T-helper 17 cell (primary cell): ENCODE measurements at places on chromosomes 2 and 18.

DNA sequence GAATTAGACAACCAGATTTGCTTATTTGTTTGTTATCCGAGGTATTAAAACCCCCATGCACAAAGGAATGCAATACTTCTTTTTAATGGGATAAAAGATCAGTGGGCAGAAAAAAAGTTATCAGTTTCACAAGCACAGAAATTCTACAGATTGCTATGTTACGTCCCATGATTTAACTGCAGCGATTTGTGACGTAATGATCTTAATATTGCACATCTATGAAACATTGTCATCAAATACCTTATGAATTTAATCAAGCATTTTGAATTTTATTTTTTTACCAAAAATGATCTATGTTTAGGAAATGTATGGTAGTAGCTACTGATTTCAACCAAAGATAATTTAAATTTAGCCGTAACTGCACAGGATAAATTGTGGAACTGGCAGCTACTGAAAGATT is 138.9 kb downstream of the FHOD3 start:
- no peak for DNase-seq

GRCh38 chr2:1970341-1970740 is 226.0 kb upstream of the PXDN start:
- DNase-seq, result no peak

DNA sequence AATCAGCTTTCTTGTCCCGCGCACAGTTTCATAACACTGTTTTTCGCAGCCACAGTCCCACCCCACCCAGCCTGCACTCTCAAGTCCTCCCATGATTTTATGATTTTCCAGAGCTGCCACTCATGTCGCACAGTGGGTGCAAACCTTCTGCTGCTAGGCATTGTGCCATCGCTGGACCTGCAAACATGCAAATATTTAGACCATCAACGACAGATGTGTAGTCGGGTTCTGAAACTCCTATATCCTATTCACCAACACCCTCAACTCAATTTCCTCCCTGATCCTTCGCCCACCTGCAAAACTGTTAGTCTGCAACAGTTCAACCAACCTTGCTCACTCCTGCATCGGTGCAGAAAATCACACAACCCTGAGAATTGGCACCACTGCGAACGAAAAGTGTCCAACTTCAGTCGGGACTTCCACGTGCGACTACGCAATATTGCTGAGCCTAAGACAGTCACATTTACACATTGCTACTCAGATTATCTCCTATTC is 871 bp upstream of the ALS2 start:
- DNase-seq, result no peak

- no peak for DNase-seq
Observed at GRCh38 chr2:72222829-72223564, 75.3 kb upstream of the CYP26B1 start.

GRCh38 chr2:240384711-240385450 is 50.6 kb upstream of the GPC1 start:
- no peak for DNase-seq

- DNase-seq, result no peak
Observed at GRCh38 chr2:181036848-181037603, 56.6 kb downstream of the UBE2E3 start.

DNA sequence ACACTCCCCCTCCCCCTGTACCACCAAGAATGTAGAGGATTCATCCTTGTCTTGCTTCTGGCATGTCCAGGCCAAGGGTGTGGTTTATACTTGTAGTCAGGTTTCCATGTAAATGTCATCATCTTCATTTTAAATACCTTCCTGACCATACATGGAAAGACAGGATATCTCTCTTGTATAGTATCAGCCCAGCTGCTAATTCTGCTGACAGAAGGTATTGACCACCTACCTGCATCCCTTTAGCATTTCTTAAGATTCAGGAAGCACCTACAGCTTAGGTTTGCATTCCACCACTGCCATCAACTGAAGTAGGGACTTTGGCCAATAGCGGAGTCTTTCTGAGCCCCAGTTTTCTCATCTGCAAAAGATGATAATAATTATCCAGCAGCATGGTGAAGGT is 22.9 kb upstream of the FSHR start:
- DNase-seq, result no peak

- DNase-seq, result no peak
Observed at GRCh38 chr2:128734521-128735295, 416.0 kb upstream of the HS6ST1 start.

GRCh38 chr2:85435981-85436835 is 17.7 kb downstream of the SH2D6 start:
- no peak for DNase-seq

DNA sequence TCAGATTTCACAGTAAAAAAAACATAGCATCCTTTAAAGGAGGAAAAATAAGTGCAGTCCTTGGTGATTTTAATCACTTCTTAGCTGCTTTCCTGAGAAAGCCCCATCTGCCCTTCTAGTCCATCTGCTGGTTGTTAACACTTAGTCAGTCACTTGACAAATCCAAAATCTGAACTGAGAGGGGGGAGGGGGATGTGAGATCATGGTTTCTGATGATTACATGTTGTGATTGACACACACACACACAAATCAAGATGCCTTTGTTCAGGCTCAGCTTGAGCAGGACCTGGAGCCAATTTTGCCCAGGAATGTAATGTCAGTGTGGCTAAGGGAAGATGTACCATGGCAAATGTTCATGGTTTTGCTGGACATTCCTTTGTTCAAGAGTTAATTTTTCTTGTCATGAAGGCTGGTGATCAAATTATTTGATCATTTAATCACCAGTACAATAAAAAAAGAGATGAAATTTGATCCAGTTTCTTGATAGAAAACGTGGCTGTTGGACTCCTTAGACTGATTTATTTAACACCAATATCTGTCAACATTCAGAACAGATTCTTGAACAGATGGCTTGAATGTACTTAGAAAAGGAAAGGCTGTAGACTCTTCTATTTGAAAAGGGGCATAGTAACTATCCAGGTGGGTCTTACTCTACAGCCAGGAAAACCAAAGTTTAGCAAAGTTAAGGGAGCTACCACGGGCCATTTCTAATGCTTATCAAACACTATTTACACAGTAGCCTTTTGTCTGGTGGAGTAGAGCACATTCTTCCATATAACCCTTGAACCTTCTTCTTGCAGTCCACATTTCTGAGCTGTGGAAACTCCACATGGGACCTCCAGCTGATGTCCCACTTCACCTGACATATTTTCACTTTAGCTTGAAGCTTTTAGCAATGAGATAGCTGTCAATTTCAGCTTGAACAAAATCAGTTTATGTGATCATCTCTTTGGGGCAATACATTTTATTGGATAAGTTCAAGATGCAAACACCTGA is 408.7 kb downstream of the PIK3C3 start:
- no peak for DNase-seq

GRCh38 chr2:224816816-224817215 is 100.7 kb upstream of the CCDC195 start:
- DNase-seq, result no peak

DNA sequence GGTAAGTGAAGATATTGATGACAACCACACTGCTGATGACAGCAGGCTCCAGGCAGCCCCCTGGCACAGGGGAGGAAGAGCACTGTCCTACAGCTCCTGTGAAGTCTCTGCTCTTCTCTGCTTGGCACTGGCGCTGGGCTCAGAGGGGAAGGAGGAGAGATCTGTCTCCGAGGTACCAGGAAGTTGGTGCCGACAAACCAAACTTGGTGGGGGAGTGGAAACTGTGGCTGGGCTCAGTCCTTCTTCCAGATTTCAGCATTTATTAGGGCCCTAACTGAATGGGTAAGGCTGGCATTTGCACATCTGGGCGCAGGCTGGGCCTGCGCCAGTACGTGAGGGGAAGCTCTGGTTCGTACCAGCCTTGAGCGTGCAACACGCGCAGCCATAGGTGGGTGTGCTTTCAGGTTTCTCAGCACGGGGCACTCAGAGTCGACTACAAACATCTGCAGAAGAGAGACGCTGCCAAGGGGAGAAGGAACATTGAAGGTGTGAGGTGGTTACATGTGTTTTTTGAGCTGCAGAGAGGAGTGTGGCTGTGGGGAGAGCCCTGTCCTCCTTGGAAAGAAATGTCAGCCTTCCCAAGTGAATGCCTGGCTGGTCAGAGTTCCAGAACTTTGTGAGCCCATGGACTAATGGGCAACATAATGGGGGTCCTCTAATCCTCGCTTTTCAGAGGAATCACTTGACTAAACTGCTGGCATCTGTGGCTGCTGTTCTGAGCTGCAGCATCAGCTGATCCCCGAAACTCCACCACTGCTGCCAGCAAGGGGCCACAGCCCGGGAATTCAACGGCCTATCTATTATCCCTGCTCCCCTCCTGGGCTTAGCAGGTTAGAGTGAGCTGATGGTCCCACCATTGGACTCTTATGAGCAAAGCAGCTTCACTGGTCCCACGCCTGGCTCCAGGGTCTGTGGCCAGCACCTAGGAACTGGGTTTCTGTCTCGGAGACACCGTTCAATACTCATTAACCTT is 55.2 kb upstream of the SEMA4C start:
- DNase-seq, result no peak

- DNase-seq, result no peak
Observed at GRCh38 chr2:46306988-46307655, 9.9 kb downstream of the EPAS1 start.

DNA sequence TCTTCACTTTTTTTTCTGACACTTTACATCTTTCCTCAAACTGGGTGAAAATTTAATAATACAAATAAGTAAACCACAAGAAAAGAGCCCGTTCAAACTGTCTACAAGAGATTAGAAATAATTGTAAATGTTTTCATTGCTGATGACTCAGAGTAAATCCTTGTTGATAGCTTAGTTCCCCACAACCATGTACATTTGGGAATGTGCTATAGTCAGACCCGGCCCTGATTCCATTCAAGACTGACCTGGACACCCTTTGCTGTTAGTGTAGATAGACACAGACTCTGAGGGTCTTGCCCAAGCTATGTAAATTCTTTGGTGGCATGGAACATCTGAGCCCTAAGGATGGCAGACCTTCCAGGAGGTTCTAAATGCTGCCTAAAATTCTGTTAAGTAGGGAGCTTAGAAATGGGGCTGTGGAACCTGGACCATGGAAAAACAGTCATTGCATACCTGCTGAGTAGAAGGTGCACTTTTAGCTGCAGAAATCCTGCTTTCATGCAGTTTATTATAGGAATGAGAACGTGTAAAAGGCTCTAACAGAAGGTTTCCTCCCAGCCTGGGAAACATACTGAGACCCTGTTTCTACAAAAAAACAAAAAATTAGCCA is 3.7 kb downstream of the MALT1 start:
- DNase-seq, result no peak

DNA sequence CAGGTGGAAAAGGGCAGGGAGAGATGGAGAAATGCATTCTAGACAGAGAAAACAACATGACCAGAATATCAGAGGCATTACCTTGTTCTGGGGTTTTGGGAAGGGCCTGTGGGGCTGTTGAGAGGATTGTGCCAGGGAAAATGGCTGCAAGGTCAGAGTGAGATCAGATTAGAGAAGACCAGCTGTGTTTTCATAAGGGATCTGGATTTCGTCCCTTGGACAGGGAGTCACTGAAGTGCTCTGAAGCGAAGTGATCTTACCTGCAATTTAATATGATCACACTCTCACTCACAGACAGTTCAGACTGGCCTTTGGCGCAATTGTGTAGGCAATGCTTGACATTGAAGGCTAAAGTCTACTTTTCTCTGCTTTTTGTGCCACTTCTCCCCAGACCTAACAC is 20.3 kb upstream of the REG3G start:
- DNase-seq, result no peak

- DNase-seq, result no peak
Observed at GRCh38 chr2:86510436-86510933, 52.8 kb downstream of the CHMP3 start.

- no peak for DNase-seq
Observed at GRCh38 chr2:111134055-111134454, 13.3 kb downstream of the BCL2L11 start.

- no peak for DNase-seq
Observed at GRCh38 chr2:64012115-64012514, 7.1 kb downstream of the VPS54 start.

- no peak for DNase-seq
Observed at GRCh38 chr2:64655873-64656272, 2.2 kb upstream of the SERTAD2 start.

DNA sequence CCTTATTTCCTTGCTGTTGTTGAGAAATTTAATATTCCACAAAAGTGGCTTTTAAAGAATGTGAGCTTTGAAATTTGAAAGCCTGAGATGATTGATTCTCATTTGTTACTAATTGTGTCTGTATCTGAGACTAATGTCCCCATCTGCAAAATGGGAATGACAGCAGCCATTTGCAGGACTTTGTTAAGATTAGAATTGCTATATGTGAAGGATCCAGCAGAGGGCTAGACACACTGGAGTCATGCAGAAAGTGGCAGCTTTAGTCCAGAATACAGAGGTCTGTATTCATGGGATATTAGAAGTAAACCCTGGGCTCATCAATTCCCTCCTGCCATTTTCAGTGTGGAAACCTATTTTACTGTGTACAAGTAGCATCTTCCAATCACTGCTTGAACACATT is 296.5 kb upstream of the GYPC start:
- no peak for DNase-seq

DNA sequence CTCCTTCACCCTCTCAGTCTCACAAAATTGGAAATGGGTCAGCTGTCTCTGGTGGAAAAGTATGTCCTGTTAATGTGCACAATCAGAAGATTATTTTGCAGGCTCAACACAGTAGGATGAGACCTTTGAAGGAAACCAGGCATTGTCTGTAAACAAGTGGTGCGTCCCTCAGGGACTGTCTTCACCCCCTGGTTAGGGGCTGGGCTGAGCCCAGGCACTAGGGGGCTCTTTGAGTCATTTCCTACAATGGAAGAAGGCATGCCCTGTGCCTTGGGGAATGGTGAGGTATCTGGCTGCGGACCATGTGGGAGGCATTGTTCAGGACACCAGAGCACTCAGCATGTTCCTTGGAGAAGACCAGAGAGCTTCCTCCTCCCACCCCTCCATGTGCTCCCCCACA is 26.8 kb downstream of the PKDCC start:
- no peak for DNase-seq

DNA sequence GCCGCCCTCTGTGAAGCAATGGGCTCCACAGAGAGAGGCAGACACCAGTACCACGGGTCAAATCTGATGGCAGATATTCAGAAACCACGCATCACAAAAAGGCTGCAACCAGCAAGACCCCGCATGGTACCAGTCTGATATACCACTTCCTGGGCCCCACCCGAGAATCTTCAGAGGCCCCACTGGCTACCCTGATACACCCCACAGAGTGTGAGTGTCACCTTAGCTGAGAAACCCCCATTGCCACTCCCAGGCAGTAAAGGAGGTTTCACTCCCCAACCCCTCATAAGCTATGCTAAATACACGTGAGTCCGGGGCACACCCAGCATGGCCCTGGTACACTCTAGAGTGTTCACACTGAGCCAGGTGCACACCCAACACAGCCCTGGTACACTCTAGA is 160.0 kb downstream of the EIPR1 start:
- no peak for DNase-seq

- no peak for DNase-seq
Observed at GRCh38 chr18:25174324-25174723, 177.6 kb downstream of the ZNF521 start.

GRCh38 chr18:70420146-70420898 is 131.5 kb downstream of the SOCS6 start:
- DNase-seq, result no peak

- no peak for DNase-seq
Observed at GRCh38 chr2:139045524-139045923, 265.3 kb upstream of the NXPH2 start.
